CD4-positive, alpha-beta T cell treated with Interleukin-21 for 1 hour (primary cell): ENCODE measurements at places on chromosomes 1 and 21.

DNA sequence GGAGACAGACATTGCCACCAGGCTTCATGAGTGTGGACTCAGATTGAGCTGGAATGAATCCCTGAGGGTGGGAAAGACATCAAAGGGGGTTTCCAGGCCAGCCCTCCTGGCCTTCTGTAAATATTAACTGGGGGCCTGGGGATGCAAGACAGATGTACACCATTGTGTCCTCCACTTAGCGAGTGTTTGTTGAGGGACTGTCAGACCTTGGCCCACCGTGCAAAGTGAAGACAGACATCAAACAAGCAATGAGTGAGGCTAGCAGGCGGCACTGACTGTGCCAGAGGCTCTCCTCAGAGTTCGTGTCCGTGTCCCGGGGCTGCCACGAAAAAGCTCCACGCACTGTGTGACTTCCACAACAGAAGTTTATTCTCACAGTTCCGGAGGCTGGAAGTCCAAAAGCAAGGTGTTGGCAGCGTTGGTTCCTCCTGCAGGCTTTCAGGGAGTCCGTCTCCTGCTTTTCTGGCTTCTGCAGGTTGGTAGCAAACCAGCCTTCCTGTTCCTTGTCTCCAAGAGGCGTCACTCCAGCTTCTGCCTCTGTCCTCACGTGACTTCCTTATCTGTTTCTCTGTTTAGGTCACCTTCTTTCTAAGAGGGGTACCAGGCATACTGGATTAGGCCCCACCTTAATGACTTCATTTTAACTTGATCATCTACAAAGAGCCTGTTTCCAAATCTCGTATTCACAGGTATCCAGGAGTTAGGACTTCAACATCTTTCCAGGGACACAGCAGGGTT, 59.1 kb downstream of the DISP3 start:
- no peak for DNase-seq

- no peak for DNase-seq
Observed at GRCh38 chr1:33429856-33430691, 821 bp downstream of the PHC2 start.

DNA sequence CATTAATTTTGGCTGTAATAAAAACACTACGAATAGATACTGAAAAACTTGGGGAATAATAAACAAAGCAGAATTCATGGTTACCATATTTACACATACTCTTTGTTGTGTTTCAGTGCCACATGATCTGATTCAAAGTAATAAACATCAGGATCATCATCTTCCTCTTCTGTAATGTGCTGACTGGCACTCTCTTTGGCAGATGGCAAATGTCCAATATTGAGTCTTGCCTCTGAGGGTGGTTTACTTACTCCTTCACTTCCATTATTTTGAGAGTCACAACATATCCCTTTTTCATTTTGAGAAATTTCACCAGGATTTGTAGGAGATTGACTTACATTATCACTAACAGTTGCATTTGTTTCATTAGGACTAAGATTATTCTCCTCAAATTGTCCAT, 50.7 kb downstream of the ZZZ3 start:
- DNase-seq: no peak

DNA sequence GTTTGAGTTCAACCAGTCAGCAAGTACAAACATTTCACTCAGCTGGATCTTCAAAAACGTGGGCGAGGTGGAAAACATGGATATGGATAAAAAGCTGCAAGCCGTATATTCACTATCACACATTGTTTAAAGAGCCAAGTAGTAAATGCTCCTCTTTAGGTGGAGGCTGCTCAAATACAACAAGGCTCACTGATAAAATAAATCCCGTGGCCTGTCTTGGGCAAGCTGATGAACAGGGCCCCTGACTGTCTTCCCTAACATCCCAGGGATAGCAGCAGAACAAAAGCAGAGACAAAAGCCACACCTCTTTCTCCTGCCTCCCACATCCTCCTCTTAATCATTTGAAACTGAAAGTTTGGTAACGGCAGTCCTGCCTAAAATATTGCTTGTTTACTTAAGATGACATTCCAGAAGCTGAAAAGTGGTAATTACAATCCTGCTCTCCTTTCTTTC, 357.7 kb downstream of the TTLL7 start:
- no peak for DNase-seq
